Kidney glomerular epithelial cell (primary cell): ENCODE measurements at places on chromosomes 12 and 14.

- no peak for DNase-seq
These were observed 30.2 kb downstream of the OSBPL8 start for GRCh38 chr12:76529226-76529918.

- no peak for DNase-seq
These were observed 16.4 kb upstream of the A2M start for GRCh38 chr12:9132008-9132535.

DNA sequence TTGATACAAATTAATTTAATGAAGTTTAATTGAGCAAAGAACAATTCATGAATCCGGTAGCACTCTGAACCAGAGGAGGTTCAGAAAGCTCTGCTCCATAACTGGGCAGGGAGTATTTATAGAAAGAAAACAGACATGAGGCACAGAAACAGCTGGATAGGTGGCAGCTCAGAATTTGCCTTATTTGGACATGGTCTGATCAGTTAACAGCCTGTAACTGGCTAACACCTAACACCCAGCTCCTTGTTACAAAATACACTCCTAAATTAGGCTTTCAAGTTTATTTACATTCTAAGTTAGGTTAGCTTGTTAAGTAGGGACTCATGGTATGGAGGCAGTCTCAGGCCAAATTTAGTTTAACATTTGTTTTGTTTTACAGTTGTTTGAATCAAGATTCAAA, 67.8 kb upstream of the TMCC3 start:
- DNase-seq, result no peak

DNA sequence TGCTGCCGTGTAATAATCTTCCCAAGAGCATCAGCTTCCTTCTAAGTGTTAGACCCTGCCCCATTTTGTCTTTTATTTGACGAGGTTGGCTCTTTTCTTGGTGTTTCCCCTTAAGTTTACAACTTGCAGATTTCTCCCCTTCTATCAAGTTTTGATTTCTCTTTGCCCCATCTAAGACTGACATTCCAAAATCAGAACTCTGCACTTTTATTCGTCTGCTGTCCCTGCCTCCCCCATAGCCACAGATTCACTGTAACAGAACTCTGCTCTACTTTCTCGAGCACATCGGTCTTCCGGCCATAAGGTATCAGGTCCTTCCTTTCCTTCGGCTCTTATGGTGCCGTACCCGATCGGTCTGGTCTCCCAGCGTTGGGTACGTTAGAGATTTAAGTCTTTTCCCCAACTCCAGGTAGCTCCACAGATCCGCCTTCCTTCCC, 563 bp downstream of the DCP1B start:
- peak; percentile 55 for DNase-seq
